ENCODE measurements at places on chromosomes 1 and 21.
A peak's percentile ranks its signal among the peaks of the same experiment; 100 is the strongest.

- peak; percentile 62 for DNase-seq
Observed at GRCh38 chr1:27556781-27557595, 47.0 kb downstream of the AHDC1 start.

GRCh38 chr1:25347556-25347955 is 9.4 kb downstream of the TMEM50A start:
- no peak for DNase-seq

GRCh38 chr1:47837056-47837830 is 159.9 kb downstream of the TRABD2B start:
- no peak for DNase-seq

GRCh38 chr1:182833271-182833670 is 5.9 kb upstream of the DHX9 start:
- no peak for DNase-seq

GRCh38 chr1:23483321-23484252 is at the start of gene ASAP3:
ASAP3 (minus strand) TSS chr1:23484179; CDS start chr1:23484133, 46 bp downstream.
- DNase-seq: no peak

GRCh38 chr1:204584699-204585372 is 68.6 kb downstream of the MDM4 start:
- DNase-seq: no peak

DNA sequence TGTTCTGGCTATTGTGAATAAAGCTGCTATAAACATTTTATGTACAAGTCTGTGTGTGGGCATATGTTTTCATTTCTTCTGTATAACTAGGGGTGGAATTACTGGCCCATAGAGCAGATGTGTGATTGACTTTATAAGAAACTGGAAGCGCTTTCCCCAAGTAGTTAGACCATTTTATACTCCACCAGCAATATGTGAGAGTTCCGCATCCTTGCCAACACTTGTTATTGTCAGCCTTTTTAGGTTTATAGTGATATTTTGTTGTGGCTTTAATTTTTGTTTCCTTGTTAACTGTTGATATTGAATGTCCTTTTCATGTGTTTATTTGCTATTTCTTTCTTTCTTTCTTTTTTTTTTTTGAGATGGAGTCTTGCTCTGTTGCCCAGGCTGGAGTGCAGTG is 9.4 kb downstream of the MAN1C1 start:
- DNase-seq: no peak

DNA sequence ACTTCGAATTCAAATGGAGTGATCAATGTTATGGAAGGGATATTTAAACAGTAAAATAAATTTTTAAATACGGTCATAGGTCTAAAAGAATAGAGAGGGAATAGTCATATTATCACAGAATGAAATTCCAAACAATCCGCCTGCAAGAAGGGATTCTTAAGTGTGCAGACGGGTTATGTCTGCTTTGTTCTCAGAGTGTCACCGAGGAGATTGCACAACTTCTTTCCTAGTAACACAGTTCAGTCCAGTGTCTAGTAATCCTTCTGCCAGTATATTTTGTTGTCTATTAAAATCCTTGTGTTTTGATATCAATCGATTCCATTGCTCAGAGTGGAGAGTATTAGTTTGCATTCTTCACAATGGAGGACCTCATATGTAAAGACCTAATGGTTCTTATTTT is 48.4 kb downstream of the LRRC53 start:
- DNase-seq: no peak

DNA sequence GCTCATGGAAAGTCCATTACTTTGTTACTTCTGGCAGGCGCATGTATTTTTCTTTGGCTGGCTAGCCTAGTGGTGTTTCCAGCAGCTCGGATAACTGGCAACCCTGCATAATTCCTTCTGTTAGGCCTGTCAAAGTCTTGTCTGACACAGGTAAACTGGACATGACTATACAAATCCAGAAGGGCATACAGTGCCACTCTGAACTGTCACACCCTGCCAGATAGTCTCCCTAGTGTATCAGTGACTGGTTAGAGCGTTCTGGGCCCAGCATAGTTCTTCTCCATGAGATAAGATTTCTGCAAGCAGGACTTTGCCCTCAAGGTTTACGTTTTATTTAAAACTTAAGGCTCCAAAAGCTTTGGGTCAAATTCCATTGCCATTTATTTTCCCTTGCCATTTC is 177.7 kb upstream of the GORAB start:
- DNase-seq: no peak

DNA sequence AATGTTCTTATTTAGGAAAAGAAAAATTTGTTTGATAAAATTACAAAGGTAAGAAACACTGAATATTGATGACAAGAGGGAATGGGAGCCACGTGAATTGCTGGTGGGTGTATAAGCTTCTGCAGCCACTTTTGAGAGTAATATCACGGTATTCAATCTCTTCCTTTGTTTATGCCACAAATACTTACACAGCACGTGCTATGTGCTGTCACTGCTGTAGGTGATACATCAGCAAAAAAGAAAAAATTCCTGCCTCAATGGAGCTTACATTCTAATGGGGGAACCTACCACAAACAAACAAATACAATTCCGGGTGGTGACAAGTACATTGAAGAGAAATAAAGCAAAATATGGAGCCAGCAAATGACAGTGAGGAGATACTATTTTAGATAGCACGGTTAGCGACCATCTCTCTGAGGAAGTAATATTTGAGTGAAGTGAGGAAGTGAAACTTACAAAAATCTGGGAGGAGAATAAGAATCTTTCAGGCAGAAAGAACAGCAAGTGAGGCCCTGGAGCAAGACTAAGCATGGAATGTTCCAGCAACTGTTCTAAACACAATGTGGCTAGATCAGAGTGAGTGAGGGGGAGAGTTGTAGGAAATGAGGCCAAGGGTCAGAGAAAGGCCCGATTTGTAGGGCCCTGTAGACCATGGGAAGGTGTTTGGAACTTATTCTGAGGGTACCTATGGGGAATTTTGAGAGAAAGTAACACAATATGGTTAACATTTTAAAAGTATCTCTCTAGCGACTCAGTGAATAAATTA is 2.6 kb upstream of the FCRLB start:
- no peak for DNase-seq

DNA sequence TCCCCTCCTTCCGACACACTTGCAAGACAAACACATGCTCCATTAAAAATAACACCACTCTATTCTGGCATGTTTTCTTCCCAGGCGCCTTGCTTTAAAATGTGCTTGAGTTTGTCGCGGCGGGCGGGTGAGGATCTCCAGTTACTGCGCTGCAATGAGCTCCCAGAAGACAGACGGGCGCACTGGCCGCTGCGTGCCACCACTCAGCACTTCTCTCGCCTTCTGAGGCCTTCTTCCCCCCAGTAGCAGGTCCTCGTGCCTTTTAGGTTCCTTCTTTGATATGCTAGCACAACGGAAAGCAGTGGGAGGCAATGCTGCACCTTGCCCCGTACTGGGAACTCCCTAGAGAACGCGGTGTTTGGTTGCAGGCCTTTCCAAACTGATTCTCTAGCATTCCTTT is 279.5 kb upstream of the NR5A2 start:
- DNase-seq: no peak

- no peak for DNase-seq
Observed at GRCh38 chr1:246577720-246578106, 11.5 kb downstream of the CNST start.

- DNase-seq: no peak
Observed at GRCh38 chr1:214979191-214979590, 103.3 kb upstream of the KCNK2 start.

DNA sequence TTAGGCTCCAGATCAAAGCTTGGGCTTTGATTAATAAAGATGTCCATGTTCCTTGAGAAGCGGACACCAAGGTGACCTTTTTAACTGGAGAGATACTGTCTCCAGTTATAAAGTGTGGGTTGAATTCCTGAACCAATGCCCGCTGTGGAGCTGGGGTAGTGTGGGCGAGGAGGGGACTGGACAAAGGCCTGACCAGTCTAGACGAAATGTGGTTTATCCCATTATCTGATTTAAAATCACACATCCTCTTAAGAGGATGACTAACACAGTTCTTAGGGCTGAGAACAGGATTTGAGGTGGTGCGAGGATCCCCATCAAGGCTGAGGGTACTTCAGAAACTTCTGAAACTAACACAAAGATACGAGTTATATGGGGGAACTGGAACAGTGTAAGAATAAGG is 84.5 kb upstream of the GCLM start:
- no peak for DNase-seq

Measured in stimulated activated CD4-positive, alpha-beta T cell treated with anti-CD3 and anti-CD28 coated beads, Interleukin-1b, Interleukin-23, amount 100 ng/mL, for 1 hour (primary cell).